Smooth muscle cell of the coronary artery (primary cell): ENCODE measurements at places on chromosomes 12 and 14. TPM values are rescaled to one million over a fixed set of nuclear protein-coding genes. Genes with fewer than 3 reads are reported as not detected.

Gene ENDOU
- total RNA-seq: 0.15 TPM in 1 of 2 replicates, not detected in the other

Gene ARHGEF25
- total RNA-seq: 17.0 and 23.8 TPM in 2 replicates

Gene OTX2
- total RNA-seq: not detected in 2 replicates

Gene RIPK3
- total RNA-seq: 0.23 and 9.4 TPM in 2 replicates

Gene FAM90A1
- 0.35 TPM in 1 of 2 replicates, not detected in the other for total RNA-seq

Gene ABCC9
- 1.3 and 21.8 TPM in 2 replicates for total RNA-seq

Gene SALL2
- 2.0 and 2.9 TPM in 2 replicates for total RNA-seq

Gene MDGA2
- total RNA-seq: 0.12 TPM in 1 of 2 replicates, not detected in the other

Gene RBMS2
- total RNA-seq: 4.6 and 22.2 TPM in 2 replicates

Gene EPYC
- not detected in 2 replicates for total RNA-seq

Gene C1S
- 107 and 737 TPM in 2 replicates for total RNA-seq

Gene FITM1
- total RNA-seq: 0.23 TPM in 1 of 2 replicates, not detected in the other

Gene HHIPL1
- 3.7 and 7.0 TPM in 2 replicates for total RNA-seq

Gene PIP4K2C
- 5.9 and 13.3 TPM in 2 replicates for total RNA-seq

Gene CTSG
- total RNA-seq: not detected in 2 replicates

Gene RTL1
- total RNA-seq: not detected in 2 replicates

Gene KLRB1
- not detected in 2 replicates for total RNA-seq

Gene BAZ1A
- 18.4 and 30.8 TPM in 2 replicates for total RNA-seq

Gene SLC7A8
- total RNA-seq: 0.15 and 16.1 TPM in 2 replicates

Gene SLC17A8
- not detected in 2 replicates for total RNA-seq

Gene OR4N5
- not detected in 2 replicates for total RNA-seq

Gene ERBB3
- total RNA-seq: 0.53 and 0.70 TPM in 2 replicates

Gene VAMP1
- 8.6 and 19.4 TPM in 2 replicates for total RNA-seq

Gene CCDC177
- total RNA-seq: under 0.01 TPM in 1 of 2 replicates, not detected in the other

Gene KIF5A
- total RNA-seq: 0.15 and 0.23 TPM in 2 replicates

Gene GPRC5D
- total RNA-seq: 0.12 TPM in 1 of 2 replicates, not detected in the other

Gene FLVCR2
- 0.08 and 2.1 TPM in 2 replicates for total RNA-seq

Gene RD3L
- not detected in 2 replicates for total RNA-seq

Gene ESPL1
- total RNA-seq: 0.70 and 1.2 TPM in 2 replicates

Gene SLC2A3
- 48.8 and 94.7 TPM in 2 replicates for total RNA-seq

Gene EXOC3L4
- total RNA-seq: 0.35 TPM in 1 of 2 replicates, not detected in the other

Gene HRK
- total RNA-seq: 0.12 TPM in 1 of 2 replicates, not detected in the other

Gene TCTN2
- 4.7 and 28.0 TPM in 2 replicates for total RNA-seq

Gene CYP27B1
- total RNA-seq: 0.68 TPM in 1 of 2 replicates, not detected in the other

Gene RNASE1
- total RNA-seq: 0.75 and 0.82 TPM in 2 replicates

Gene KRT75
- total RNA-seq: not detected in 2 replicates
